Hematopoietic multipotent progenitor cell (in vitro differentiated cells): ENCODE measurements at places on chromosomes 11 and 22.

DNA sequence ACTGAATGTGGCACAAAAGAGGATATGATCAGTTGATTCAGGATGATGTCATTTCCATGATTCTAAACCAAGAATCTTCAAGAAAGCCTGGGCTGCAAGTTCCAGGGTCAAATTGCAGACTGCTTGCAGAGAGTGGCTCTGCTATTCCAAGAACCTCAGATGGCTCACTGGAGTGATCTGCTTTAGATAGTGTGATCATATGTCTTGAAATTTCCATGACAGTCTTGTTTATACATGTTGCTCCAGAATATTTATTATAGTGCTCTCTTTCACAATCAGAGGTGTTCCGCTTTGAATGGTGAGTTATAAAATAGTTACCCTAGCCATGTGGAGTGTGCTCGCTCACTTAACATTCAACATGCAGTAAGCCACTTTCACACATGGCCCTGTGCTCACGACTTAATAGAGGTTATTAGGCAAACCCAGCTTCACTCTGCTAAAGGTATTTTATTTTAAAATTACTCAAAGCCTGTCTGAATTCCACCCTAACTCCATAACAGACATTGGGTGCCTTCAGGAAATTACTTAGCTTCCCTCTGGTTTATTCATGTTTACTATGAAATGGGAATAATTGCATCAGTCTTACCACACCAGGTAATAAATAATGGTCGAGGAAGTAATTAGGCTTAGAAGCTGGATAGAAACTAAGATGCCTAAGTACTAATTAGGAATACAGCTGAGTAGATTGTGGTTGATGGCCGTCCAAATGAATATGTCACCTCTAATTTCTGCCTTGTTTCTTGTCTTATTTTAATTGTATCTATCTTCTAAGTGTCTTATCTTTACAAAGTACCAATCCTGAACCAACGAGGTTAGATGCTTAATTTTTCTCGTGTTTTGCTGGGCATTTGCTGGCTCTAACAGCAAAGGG lies 187.9 kb downstream of the ETS1 start:
- no peak for DNase-seq

DNA sequence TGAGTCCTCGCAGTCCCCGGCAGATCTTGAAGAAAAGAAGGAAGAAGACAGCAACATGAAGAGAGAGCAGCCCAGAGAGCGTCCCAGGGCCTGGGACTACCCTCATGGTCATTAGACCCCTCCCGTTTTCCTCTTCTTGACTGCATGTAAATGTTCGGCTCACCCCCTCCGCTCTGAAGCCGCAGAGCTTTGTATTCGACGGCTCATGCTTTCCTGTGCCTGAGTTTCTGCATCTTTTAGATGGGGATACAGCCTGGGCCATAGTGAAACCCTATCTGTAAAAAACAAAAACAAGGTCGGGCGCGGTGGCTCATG lies 7.7 kb downstream of the USP18 start:
- no peak for DNase-seq

GRCh38 chr22:43256976-43257545 lies 70.1 kb upstream of the TTLL12 start:
- peak; percentile 40 for DNase-seq

DNA sequence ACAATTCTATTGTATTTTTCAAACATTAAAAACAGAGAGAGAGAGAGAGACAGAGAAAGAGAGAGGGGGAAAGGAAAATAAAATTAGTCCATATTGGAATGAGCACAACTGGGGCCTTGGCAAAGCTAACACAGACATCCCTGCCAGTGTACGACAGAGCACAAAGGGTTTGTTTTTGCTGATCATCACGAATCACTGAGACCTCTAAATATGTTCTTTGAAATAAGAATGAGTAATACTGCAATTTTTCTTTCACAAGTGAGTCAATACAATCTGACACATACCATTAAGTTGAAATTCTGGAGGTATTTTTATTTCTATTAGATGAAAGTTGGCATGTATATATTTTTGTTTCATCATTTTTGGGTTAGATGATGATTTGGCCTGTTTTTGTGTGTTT lies 27.0 kb upstream of the LRRC4C start:
- no peak for DNase-seq

DNA sequence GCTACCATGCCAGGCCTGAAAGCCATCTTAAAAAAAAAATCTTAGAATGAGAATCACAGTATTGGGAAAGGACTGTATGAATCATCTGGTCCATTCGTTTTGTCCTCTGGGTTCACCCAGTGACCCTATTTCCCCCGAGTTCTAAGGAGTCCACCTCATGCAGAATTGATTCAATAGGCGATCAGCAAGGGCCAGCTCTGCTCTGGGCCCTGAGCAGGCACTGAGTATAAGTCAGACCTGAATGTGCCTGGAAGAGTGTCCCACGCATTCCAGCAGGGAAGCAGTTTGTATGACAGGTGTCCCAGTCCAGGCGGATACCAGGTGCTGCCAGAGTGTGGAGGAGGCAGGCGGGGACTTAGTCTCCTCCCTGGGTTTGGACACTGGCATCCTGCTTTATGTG lies 883 bp upstream of the HMOX1 start:
- no peak for DNase-seq

DNA sequence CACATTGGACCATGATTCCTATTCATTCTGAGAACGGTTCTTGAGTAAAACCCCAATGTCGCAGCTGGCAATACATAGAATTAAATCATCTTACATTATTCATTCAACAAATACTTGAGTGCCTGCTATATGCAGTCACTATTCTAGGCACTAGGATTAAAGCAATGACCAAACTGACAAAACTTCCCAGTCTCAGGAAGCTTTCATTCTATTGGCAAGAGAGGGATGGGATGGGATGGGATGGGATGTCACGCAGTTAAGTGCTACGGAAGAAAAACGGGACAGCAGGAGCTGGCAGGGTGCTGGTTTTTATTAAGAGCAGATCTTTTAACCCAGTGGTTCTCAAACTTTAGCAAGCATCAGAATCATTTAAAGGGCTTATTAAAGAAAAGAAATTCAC lies 2.9 kb downstream of the PAK1 start:
- DNase-seq: no peak

GRCh38 chr22:46545086-46545792 lies 7.8 kb upstream of the CELSR1 start:
- no peak for DNase-seq

GRCh38 chr11:66835768-66836405 lies 7.4 kb upstream of the RCE1 start:
- DNase-seq: no peak

DNA sequence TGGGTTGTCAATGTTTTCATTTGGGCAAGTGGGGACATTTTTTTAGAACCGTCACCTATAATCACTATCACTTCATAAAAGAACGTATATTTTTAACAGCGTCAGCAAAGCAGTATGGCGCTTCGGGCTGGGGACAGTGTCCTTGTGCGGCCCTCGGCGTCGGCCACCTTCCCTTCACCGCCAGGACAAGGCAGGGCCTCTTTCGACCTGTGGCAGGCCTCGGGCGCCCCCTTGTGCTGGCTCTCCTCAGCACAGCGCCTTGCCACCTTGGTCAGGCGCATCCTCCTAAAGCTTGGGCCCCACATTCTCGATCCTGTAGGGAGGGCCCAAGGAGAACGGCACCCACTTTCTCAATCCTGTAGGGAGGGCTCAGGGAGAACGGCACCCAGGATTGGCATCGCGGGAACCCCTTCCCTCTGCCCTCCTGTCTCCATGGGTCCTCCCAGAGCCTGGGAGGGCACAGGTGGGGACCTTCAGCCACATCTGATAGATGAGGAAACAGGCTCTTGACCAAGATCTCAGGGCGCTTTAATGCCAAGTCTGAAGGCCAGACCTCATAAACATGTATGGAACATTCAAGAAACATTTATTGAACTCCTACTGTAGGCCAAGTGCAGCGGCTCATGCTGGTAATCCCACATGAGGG lies 11.5 kb upstream of the FADD start:
- no peak for DNase-seq

DNA sequence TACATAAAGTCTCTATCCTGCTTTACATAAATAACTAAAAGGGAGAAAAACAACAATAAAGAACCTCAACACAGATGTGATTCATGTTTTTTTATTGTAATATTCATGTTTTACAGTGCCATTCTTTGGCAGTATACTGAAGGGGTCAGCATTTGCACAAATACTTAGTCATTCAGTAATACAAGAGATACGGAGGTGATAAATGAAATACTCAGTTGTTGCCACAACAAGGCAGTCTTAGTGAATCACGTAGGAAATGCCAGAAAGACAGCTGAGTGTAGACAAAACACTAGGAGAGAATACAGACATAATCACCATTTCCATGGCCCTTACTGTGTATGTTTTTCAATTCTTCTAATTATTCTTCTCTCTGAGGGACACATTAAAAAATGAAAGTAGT lies 910.4 kb downstream of the METTL15 start:
- DNase-seq: no peak

DNA sequence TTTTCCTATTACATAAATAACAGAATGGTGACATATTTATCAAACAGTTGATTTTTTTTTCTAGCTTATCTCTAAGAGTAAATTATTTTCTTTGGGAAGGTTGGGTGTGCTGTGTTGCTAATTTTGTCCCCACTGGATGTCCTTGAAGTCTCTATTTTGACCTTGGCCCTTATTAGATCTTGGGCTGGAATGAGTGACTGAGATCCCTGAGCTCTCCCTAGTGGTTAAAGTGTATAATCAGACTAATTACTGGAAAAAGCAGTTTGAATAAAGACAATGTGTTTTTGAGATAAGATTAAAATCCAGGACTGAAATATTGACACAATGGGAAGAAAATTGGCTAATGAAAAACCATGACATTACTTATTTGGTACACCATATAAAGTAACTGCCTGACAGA lies 56.1 kb downstream of the AASDHPPT start:
- no peak for DNase-seq

- DNase-seq: no peak
These were observed 1.3 kb downstream of the UNC93B1 start for GRCh38 chr11:68002575-68002937.

DNA sequence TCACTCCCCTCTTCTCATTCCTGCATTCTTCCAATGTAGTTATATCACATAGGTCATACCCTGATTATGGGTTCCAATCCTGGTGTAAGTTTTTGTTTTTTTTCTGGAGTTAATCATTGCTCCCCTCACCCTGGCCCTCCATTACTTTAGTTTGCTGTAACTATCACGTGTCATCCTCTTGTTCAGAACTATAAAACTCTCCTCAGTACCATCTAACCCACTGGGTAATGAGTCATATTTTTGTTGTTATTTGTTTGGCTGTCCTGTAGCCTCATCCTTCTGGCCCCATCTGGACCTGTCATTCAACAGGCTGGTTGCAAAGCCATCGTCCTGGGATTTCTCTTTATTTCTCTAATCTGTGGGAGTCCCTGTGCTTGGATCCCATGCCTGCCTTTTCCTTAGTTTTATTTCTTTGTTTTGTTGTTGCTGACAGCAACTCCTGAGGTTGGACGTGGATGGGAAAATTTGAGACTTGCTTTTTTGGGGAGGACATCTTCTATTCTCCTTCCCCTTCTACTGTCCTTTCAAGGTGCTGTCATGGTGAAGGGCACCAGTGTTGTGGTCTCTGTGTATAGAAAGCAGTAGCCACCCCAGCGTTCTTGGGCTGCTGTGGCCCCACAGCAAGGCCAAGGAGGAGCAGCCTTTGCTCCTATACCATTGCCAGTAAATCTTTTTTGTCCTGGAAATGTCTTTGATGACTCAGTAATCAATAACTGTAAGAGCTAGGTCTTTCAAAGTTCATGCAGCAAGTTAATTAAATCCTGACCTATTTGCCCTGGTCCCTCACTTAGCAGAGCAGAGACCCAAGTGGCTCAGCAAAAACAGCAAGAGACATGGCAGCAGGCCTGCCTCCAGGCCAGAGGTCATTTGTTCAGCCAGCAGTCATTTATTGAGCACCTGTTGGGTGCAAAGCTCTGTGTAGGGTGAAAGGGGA lies 82.5 kb downstream of the C22orf31 start:
- no peak for DNase-seq

DNA sequence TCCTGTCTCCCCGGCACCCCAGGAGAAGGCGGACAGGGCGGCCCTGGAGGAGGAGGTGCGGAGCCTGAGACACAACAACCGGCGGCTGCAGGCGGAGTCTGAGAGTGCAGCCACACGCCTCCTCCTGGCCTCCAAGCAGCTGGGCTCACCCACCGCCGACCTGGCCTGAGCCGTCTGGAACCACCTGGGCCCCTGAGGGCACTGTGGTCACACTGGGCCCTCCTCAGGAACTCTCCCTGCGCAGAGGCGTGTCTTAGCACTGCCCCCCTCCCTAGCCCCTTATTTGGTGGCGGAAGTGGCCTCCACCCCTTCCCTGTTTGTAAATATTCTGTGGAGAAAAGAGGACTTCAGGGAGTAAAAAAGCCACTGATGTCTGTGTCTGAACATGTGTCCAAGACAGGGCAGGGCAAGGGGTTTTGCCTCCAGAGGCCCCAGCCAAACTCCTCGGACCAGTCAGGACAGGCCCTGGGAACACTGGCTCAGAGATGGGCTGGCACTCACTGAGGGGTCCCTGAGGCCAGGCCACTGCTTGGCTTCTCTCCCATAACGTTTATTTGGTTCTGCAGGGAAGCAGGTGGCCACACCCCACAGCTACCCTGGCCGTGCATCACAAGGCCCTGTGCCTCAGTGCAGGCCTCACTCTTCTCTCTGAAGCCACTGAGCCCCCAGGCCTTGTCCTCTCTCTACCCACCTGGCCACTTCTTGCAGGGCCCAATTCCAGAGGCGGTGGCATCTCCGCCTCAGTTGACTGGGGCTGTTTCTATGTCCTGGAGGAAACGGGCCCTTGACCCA lies 12.0 kb downstream of the RELA start:
- DNase-seq: no peak

DNA sequence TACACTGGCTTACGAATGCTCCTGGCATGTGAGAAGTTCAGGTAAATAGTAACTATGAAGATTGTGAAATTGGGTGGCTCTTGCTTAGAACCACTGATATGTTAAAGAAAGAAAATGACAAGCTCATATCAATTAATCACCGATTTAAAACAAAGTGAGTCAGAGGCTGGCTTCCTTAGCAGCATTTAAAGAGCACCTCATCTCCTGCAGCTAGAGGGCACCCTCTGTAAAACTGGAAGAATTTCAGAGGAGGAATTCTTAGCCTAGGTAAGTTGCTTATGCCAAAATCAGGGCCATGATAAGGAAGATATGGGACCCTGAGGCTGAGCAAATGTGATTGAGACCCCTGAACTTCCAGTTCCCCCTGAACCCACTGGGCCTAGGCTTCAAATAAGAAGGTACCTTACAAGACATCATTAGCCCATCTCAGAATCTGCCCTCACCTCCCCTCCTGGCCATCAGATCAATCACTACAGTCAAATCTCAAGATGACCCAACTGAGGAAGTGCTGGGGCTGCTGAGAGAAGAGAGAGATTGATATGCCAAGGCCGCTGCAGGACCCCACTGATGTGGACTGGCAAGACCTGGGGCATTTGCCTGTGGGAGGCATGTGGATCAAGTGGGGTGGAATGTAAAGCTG lies 8.6 kb upstream of the CD3E start:
- peak; percentile 66 for DNase-seq

GRCh38 chr11:64313491-64314145 lies 3.7 kb downstream of the TRMT112 start:
- DNase-seq: no peak

- no peak for DNase-seq
These were observed 2.6 kb downstream of the KLHDC7B start for GRCh38 chr22:50548040-50548920.
